Activated naive CD8-positive, alpha-beta T cell treated with anti-CD3 and anti-CD28 coated beads, Interleukin-2, amount 10 ng/mL, durations not matched to agents 7 days and 5 days (primary cell): ENCODE measurements at places on chromosomes 6 and 20. TPM values are rescaled to one million over a fixed set of nuclear protein-coding genes. Genes with fewer than 3 reads are reported as not detected.

DNA sequence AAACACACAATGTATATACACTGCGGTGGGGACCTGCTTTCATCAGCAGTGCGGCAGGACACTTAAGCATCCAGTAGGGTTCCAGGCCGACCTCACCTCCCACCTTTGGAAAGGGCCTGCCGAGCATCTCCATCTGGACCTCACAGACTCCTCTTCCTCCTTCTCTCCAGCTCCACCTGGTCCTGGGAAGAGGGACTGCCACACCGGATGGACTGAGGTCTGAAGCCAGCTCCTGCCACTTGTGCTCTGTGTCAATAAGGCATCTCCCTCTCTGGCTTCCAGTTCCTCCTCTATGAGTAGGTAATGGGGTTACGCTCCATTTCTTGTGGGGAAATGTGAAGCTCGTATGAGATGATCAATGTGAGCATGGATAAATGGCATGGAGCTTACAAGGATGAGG is 19.1 kb upstream of the NNAT start:
- no peaks in the 10 kb centered on the region for H3K27me3 ChIP-seq
- no peak overlapping the region for H3K27ac ChIP-seq
- H3K36me3 ChIP-seq, result no peaks in the 10 kb centered on the region
- no peaks in the 10 kb centered on the region for H3K4me1 ChIP-seq

- no peak overlapping the region for H3K27ac ChIP-seq
- peaks cover 17% of the 10 kb centered on the region for H3K36me3 ChIP-seq
- no peaks in the 10 kb centered on the region for H3K27me3 ChIP-seq
- DNase-seq, result no peak
- H3K4me3 ChIP-seq, result no peak overlapping the region
Observed at GRCh38 chr6:170371588-170371987, 65.0 kb downstream of the FAM120B start.

GRCh38 chr20:60070791-60071190 is 112.6 kb downstream of the CDH26 start:
- no peak overlapping the region for H3K27ac ChIP-seq
- H3K4me3 ChIP-seq, result no peak overlapping the region
- no peaks in the 10 kb centered on the region for H3K4me1 ChIP-seq
- H3K27me3 ChIP-seq, result peaks cover 10% of the 10 kb centered on the region
- no peak for DNase-seq

GRCh38 chr6:161023316-161023715 is 31.7 kb downstream of the MAP3K4 start:
- H3K27me3 ChIP-seq, result no peaks in the 10 kb centered on the region
- H3K27ac ChIP-seq, result no peak overlapping the region
- no peak overlapping the region for H3K4me3 ChIP-seq
- H3K36me3 ChIP-seq, result peaks cover 28% of the 10 kb centered on the region
- H3K4me1 ChIP-seq, result peaks cover 1% of the 10 kb centered on the region
- no peak for DNase-seq

- no peak for DNase-seq
- H3K4me3 ChIP-seq, result no peak overlapping the region
- H3K36me3 ChIP-seq, result no peaks in the 10 kb centered on the region
- peaks cover 6% of the 10 kb centered on the region for H3K27me3 ChIP-seq
Observed at GRCh38 chr20:33172781-33173180, 4.8 kb downstream of the BPIFA2 start.

The MEI4 gene
- not detected for total RNA-seq

- H3K4me1 ChIP-seq, result peaks cover 19% of the 10 kb centered on the region
- H3K27me3 ChIP-seq, result no peaks in the 10 kb centered on the region
- no peak overlapping the region for H3K4me3 ChIP-seq
- peaks cover 4% of the 10 kb centered on the region for H3K36me3 ChIP-seq
- H3K27ac ChIP-seq, result no peak overlapping the region
Observed at GRCh38 chr6:143064271-143064670, 3.6 kb downstream of the AIG1 start.

The PRKN gene
- total RNA-seq, result 1.5 TPM

The TCP11 gene
- total RNA-seq, result not detected

- no peak overlapping the region for H3K27ac ChIP-seq
- no peaks in the 10 kb centered on the region for H3K4me1 ChIP-seq
- H3K36me3 ChIP-seq, result peaks cover 10% of the 10 kb centered on the region
- H3K27me3 ChIP-seq, result no peaks in the 10 kb centered on the region
- no peak overlapping the region for H3K4me3 ChIP-seq
- no peak for DNase-seq
Observed at GRCh38 chr20:13554076-13554475, 84.7 kb downstream of the TASP1 start.

The CCN5 gene
- not detected for total RNA-seq

The HLA-DQB2 gene
- total RNA-seq, result not detected

DNA sequence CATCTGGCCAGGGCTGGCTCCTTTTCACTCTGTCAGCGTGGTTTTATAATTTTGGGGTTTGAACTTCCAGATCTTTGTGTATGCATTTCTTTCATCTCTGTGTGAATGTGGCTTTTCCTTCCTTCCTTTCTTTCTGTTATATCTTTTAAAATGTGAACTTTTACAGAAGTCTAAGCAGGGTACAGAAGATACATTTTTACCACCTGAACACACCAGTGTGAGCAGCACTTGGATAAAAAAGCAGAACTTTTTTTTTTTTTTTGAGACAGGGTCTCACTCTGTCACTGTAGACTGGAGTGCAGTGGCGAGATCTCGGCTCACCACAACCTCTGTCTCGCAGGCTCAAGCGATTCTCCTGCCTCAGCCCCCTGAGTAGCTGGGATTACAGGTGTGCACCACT is 20.5 kb downstream of the CEBPB start:
- H3K36me3 ChIP-seq, result no peaks in the 10 kb centered on the region
- no peak overlapping the region for H3K27ac ChIP-seq
- H3K4me1 ChIP-seq, result peaks cover 15% of the 10 kb centered on the region
- DNase-seq, result no peak

DNA sequence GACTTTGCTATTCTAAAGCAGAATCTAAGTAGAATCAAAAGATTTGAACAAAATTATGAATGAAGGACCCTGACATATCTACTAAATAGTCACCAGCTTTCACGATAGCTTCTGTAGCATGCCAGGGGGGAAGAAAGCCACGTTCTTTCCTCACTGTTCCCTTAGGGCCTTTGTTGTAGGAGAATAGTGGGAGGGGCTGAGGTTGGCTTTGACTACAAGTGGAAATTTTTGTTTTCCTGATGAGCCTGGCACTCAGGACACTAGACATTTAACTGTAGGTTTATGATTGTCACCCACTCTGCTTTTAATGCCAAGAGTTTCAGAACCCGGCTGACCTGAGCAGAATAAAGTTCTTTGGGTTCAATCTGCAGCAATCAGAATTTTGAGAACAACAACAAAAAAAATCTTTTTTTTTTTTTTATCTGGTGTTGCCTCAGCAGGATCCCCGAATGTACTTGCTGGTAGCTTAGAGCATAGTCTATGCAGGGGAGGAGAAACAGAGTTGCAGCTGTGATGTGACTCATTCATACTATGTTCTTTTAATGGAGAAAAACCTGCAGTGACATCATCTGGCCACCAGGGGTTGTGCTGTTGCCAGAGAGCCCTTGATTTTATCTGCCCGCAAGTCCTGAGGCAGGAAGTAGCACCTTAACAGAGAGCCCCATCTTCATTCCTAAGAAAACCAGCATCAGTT is 38.5 kb downstream of the TPD52L1 start:
- no peaks in the 10 kb centered on the region for H3K36me3 ChIP-seq
- H3K4me1 ChIP-seq, result peaks cover 2% of the 10 kb centered on the region
- no peak overlapping the region for H3K4me3 ChIP-seq
- H3K27ac ChIP-seq, result no peak overlapping the region

The WFDC12 gene
- not detected for total RNA-seq

DNA sequence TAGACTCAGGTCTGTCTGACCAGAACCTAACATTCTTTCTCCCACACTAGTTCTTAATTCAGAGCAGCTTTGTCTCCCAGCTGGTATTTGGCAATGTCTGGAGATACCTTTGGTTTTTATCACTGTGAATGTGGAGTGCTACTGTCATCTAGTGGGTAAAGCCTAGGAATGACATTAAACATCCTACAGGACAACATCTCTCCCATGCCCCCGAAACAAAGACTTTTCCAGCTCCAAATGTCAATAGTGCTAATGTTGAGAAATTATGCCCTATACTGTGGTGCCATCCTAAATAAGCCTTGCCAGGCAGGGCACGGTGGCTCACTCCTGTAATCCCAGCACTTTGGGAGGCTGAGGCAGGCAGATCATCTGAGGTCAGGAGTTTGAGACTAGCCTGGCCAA is 4.2 kb upstream of the TTPAL start:
- peaks cover 3% of the 10 kb centered on the region for H3K27me3 ChIP-seq
- no peaks in the 10 kb centered on the region for H3K36me3 ChIP-seq
- H3K27ac ChIP-seq, result no peak overlapping the region
- peaks cover 13% of the 10 kb centered on the region for H3K4me1 ChIP-seq
- H3K4me3 ChIP-seq, result no peak overlapping the region

GRCh38 chr20:46158476-46158987 is 40.4 kb downstream of the CD40 start:
- no peak overlapping the region for H3K27ac ChIP-seq
- no peaks in the 10 kb centered on the region for H3K36me3 ChIP-seq
- peaks cover 10% of the 10 kb centered on the region for H3K27me3 ChIP-seq
- no peak overlapping the region for H3K4me3 ChIP-seq

DNA sequence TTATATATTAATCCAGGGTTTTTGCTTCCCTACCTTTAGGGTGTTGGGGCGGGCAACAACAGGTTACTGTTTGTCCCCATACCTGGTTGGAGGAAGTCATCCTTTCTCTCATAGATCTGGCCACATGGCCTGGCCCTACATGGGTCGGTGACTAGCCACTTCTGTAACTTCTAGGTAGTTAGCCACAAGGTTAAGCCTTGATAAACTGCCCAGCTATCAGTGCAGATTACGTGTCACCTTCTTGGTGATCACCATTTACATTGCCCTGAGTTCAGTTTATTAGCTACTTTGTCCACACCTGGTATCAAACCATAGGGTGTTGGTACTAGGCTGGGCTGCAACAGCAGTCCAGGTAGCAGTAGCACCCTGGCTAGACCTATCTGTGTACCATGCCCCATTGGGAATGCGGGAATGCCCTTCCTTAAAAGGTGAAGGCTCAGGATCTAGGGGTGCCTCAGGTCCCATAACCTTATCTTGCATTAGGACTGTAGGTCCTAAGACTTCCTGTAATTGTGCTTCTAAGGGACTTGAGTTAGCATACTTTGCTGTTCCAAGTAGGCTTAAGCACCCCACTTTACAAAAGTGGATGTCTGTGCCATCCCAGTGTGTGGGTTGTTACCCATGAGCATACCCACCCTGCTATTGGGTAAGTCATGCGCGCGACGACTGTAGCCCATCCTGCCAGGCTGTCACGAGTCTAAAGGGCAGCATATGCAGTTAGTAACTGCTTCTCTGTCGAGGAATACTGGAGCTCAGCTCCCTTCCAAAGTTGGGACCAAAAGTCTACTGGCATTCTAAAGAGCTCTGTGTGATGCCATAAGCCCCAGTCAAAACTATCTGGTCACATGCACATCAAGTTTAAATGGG is 5.2 kb downstream of the ZKSCAN3 start:
- H3K27me3 ChIP-seq, result no peaks in the 10 kb centered on the region
- H3K4me1 ChIP-seq, result peaks cover 37% of the 10 kb centered on the region
- peak overlapping the region; percentile 89 for H3K4me3 ChIP-seq

DNA sequence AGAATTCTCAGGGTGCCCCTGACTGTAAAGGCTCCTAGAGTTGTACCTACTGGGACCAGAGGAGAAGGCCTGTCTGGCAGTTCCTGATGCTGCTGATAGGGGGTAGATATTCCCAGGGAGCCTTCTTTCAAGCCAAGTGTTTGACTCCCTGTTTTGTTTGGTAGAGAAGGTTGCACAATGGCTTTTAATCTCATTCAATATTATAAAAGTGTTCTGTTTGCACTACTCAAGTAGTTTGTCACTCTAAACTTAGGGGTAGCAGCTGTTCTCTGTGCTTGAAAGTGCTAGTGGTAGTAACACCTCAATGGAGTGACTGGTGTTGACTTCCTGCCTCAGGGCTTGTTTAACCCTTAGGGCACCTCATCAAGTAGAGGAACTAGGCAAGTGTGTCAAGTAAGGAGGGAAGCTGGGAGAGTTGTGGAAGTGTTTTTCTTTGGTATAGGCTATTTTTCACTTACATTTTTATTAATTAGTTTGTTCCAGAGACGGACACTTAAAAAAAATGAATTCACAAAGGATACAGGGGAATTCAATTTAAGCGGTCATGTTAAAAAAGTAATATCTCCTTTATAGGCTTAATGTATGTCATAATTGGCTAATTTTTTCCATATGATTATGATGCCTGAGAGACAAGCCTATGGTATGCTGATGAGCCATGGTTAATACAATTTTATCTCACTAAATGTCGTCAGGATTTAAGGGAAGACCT is 38.1 kb downstream of the BICRAL start:
- H3K27ac ChIP-seq, result no peak overlapping the region
- H3K4me1 ChIP-seq, result peaks cover 10% of the 10 kb centered on the region
- H3K36me3 ChIP-seq, result peaks cover 11% of the 10 kb centered on the region
- H3K27me3 ChIP-seq, result no peaks in the 10 kb centered on the region
- DNase-seq, result no peak

DNA sequence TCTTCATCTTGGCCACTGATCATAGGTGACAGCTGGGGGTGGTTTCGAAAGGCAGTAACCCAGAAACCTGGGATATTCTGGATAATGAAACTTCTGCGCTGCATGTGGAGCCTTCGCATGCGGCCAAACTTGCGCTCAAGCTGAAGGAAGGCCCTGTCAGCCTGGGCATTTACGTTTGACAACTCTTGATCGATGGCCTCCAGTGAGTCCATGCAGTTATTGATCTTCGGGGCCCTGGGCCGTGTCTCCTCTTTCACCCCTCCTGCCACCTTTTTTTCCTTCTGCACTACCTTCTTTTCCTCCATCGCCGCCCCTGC is 729 bp downstream of the TSPYL4 start:
- H3K27me3 ChIP-seq, result no peaks in the 10 kb centered on the region
- DNase-seq, result no peak
- no peak overlapping the region for H3K27ac ChIP-seq
- peaks cover 32% of the 10 kb centered on the region for H3K4me1 ChIP-seq
- peaks cover 14% of the 10 kb centered on the region for H3K36me3 ChIP-seq
- H3K4me3 ChIP-seq, result no peak overlapping the region

The PBOV1 gene
- not detected for total RNA-seq

GRCh38 chr6:43990627-43991619 is 136.3 kb downstream of the MRPL14 start:
- no peaks in the 10 kb centered on the region for H3K4me1 ChIP-seq
- H3K36me3 ChIP-seq, result no peaks in the 10 kb centered on the region
- H3K4me3 ChIP-seq, result no peak overlapping the region
- H3K27me3 ChIP-seq, result peaks cover 3% of the 10 kb centered on the region
- peak; percentile 15 for DNase-seq

- H3K27me3 ChIP-seq, result peaks cover 10% of the 10 kb centered on the region
- H3K4me3 ChIP-seq, result no peak overlapping the region
- no peaks in the 10 kb centered on the region for H3K36me3 ChIP-seq
- no peak overlapping the region for H3K27ac ChIP-seq
- peaks cover 3% of the 10 kb centered on the region for H3K4me1 ChIP-seq
- DNase-seq, result no peak
Observed at GRCh38 chr6:72401865-72402264, 220.0 kb upstream of the KCNQ5 start.

- no peak for DNase-seq
- H3K4me1 ChIP-seq, result no peaks in the 10 kb centered on the region
- H3K27ac ChIP-seq, result no peak overlapping the region
- no peak overlapping the region for H3K4me3 ChIP-seq
- no peaks in the 10 kb centered on the region for H3K36me3 ChIP-seq
- H3K27me3 ChIP-seq, result no peaks in the 10 kb centered on the region
Observed at GRCh38 chr6:114638341-114638740, 295.5 kb upstream of the HS3ST5 start.
